Bladder microvascular endothelial cell (primary cell): ENCODE measurements at places on chromosomes 12 and 14. TPM values are rescaled to one million over a fixed set of nuclear protein-coding genes. Genes with fewer than 3 reads are reported as not detected.

Gene MYF5
- total RNA-seq = not detected in 2 replicates

Gene PA2G4
- total RNA-seq = 114 and 216 TPM in 2 replicates

Gene EPYC
- not detected in 2 replicates for total RNA-seq

Gene CCDC197
- not detected in 2 replicates for total RNA-seq

Gene SLC10A1
- total RNA-seq = not detected in 2 replicates

Gene INSM2
- total RNA-seq = 0.06 TPM in 1 of 2 replicates, not detected in the other

Gene NOVA1
- 0.32 and 1.6 TPM in 2 replicates for total RNA-seq

Gene TC2N
- 0.16 and 3.3 TPM in 2 replicates for total RNA-seq
